Activated CD4-positive, alpha-beta T cell treated with anti-CD3 and anti-CD28 coated beads, Interleukin-2, amount 50 U/mL, for 24 hours (primary cell): ENCODE measurements at places on chromosomes 2 and 18.

- no peak for DNase-seq
Observed at GRCh38 chr2:69733342-69734034, 8.4 kb upstream of the ANXA4 start.

- DNase-seq: no peak
Observed at GRCh38 chr18:69177702-69178101, 223.0 kb upstream of the DOK6 start.

DNA sequence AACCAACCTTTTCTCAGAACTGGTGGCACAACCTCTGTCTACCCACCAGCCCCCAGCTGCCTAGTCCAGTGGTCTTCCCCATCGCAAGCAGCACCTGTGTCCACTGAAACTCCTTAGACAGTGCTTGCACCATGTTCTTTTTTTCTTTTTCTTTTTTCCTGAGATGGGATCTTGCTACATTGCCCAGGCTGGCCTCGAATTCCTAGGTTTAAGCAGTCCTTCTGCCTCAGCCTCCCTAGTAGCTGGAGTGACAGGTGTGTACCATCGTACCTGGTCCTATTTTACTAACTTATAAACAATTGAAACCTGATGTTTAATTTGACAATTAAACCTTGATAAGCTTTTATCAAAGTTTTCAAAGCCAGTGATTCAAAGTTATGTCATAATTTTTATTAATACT, 30.8 kb downstream of the SANBR start:
- DNase-seq: no peak

DNA sequence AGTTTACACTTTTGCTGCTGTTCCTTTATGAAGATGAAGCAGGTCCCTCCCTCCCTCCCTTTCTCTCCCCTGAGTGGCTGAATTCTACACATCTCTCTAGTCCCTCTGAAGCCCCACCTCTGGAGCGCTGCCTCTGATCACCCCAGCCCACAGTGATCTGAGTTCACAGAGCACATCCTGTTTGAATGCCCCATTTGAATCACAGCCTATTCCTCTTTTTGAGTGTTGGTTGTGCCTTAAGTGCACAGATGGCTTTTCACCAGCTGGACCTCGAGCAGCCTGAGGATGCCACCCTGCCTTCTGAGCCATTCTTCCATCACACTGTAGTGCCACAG, 87.1 kb downstream of the ITGB1BP1 start:
- DNase-seq: no peak

DNA sequence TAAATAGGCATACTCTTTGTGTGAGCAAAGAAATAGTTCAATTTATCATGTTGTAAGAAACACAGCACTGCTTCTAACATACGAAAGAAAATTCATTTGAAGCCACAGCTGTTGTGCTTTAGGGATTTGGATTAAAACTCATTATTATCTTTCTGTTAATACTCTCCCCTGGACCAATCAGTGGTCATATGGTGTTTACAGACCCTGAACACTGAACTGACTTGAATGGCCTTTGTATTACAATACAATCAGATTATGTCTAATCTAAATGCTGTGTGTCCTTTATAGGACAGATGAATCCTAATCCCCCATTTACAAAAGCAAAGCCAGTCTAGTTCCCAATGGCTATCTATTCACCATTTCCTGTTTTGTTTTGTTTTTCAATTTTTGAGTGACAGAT, 36.5 kb downstream of the ZNF385B start:
- no peak for DNase-seq

DNA sequence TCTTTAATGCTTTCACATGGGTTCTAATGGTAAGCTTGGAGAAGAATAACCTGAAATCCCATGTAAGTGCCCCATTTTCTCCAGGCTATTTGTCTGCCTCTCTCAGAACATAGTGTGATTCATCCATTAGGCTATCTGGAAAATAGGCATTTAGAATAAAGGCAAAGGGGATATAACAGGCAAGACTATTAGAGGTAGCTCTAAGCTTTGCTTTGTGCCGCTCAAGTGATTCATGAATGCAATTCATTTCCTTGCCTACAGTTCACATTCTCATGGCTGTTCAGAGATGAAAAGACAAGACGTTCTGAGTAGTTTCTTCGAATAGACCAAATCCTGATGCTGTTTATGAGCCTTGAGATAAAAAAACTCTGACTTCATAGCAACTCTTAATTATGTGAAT, 101.7 kb downstream of the ANKRD44 start:
- DNase-seq: no peak

GRCh38 chr2:13230221-13230620, 513.5 kb downstream of the TRIB2 start:
- DNase-seq: no peak

DNA sequence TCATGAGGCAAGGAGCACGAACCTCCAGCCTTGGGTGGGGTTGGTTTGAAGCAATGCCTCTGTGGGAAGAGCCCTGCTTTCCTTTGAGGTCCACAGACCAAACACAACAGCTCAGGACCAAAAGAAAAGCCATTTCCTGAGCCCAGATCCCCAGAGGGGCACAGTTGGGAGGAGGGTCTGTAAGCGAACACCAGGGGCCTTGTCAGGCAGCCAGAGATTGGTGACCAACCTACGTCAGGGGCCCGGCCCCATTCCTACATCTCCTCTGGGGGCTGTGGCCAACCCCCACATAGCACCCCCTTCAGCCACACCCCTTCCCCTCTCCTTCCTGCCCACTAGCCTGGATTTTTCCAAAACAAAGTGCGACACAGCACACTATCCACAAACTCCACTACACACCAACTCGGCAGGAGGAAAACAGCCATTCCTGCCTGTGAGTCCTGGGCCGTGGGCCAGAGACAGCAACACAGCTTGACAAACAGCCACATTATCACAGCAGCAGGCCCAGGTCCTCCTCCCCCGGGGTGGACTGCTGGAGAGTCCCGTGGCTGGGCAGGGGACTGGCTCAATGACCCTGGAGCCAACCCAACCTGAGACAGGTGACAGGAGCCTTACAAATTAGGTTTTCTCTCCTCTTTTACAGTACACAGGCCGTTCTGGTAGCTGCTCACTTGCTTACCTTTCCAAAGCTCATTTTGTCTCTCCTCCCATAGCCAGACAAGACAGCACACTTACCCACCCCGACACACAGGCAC, 98.8 kb downstream of the TNS1 start:
- DNase-seq: no peak

- no peak for DNase-seq
Observed at GRCh38 chr2:207311316-207312005, 145.7 kb upstream of the KLF7 start.

GRCh38 chr2:144943986-144944385, 424.1 kb upstream of the ZEB2 start:
- DNase-seq: no peak

- DNase-seq: no peak
Observed at GRCh38 chr2:23244617-23245016, 140.4 kb upstream of the KLHL29 start.

GRCh38 chr2:26270373-26270772, 25.6 kb downstream of the HADHB start:
- DNase-seq: no peak

DNA sequence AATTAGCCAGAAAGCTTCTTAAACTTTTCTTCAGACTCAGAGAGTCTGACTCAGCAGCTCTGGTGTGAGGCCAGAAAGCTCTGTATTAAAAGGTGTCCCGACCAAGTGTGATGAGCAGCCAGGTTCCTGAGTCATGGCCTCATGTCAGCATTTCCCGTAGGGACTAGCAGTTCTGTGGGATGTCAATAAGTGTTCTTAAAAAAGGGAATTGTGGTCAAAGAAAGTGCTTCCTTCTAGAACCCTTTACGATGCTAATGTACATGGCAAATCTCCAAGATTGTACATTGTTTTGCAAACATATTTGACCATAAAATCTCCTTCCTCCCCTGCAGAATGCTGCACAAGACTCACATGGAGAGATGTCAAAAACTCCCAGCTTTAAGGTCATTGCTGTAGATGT, 80.1 kb downstream of the PLA2R1 start:
- DNase-seq: no peak

- DNase-seq: no peak
Observed at GRCh38 chr2:188503975-188504374, 212.3 kb downstream of the GULP1 start.

DNA sequence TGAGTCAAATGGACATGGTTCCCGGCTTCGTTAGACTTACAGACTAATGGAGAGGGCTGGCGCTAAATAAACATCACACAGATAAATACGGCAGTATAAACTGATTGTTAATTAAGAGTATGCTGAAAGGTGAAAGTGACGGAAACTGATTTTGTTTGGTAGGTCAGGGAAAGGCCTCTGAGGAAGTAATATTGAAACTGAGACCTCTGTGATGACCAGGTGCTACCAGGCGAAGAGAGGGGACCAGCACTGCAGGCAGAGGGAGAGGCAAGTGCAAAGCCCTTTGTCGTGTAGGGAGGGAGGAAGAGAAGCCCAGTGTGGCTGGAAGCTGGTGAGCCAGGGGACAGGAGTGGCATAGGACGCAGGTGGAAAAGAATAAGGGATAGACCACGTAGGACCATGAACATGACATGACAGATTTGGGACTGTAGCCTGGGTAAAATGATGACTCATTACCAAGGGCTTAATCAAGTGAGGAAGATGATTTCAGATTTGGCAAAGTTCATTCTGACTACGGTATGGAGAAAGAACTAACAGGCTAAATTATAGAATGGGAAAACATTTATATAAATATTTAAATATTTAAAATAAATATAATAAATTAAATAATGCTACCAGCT, 433.1 kb downstream of the NCKAP5 start:
- DNase-seq: no peak

- no peak for DNase-seq
Observed at GRCh38 chr2:32484937-32485336, 128.1 kb downstream of the BIRC6 start.

DNA sequence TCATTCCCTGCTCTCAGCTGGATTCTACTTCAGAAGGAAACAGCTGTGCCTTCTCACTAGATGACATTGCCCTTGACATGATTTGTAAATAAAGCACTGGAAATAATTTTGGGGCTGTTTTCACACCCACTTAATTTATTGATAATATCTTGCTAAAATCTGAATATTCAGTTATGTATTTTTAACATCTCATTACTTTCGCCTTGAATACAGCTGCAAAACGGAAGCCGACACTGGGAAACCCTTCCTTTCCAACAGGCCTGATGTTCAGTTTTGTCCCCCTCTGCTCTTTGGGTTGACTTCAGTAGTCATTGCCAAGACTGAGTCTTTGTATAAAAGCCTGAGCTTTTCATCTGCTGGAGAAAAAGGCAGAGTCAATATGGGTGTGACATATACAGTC, 82.7 kb downstream of the DOCK10 start:
- no peak for DNase-seq

GRCh38 chr2:74894272-74894981, 60.5 kb downstream of the HK2 start:
- no peak for DNase-seq
